ENCODE measurements at places on chromosomes 7 and 10.

- DNase-seq: peak; percentile 35
These were observed 63.7 kb downstream of the PTEN start for GRCh38 chr10:87927091-87927490.

- DNase-seq: no peak
These were observed 517 bp downstream of the ITGB1 start for GRCh38 chr10:32957341-32958084.

DNA sequence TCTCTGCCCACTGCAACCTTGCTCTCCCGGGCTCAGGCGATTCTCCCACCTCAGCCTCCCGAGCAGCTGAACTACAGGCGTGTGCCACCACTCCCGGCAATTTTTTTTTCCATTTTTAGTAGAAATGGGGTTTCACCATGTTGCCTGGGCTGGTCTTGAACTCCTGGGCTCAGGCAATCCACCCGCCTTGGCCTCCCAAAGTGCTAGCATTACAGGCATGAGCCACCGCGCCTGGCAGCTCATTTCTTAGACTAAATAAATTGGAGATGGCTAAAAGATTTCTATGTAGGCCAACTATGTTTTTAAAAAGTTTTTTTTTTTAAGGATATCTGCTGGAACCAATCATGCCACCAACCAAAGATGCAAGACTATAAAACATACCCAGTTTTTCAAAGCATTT lies 67.8 kb downstream of the TRUB1 start:
- DNase-seq: no peak

GRCh38 chr10:22365644-22366434 lies 20.5 kb downstream of the SPAG6 start:
- peak; percentile 64 for DNase-seq

DNA sequence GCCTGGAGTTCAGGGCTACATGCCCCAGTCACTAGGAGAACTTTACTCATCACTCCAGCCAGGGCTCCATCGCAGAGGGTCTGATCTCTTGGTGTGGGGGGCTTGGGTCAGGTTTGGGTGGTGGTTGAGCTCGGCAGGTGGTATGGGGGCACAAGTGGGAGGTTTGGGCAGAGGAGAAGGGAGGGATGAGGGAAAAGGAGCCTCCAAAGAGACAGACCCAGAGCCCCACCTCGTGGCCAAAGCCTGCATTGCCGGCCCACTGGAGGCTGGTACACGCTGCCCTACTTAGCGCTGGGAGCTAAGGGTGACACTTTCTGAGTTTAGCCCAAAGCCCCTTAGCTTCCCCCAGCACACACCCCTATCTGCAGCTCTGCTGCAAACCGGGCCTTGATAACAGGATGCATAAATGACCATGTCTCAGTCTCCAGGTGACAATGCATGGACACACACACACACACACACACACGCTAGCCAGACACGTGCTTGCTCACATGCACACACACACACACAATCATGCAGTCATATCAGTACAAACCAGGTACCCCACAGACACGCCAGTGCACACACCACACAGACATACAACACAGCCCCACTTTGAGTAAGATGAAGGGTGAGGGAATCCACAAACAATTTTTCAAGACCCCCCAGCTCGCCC lies 14.7 kb downstream of the LZTS2 start:
- DNase-seq: peak; percentile 59

GRCh38 chr7:108234281-108234680 lies 104.1 kb upstream of the LAMB4 start:
- DNase-seq: peak; percentile 27

DNA sequence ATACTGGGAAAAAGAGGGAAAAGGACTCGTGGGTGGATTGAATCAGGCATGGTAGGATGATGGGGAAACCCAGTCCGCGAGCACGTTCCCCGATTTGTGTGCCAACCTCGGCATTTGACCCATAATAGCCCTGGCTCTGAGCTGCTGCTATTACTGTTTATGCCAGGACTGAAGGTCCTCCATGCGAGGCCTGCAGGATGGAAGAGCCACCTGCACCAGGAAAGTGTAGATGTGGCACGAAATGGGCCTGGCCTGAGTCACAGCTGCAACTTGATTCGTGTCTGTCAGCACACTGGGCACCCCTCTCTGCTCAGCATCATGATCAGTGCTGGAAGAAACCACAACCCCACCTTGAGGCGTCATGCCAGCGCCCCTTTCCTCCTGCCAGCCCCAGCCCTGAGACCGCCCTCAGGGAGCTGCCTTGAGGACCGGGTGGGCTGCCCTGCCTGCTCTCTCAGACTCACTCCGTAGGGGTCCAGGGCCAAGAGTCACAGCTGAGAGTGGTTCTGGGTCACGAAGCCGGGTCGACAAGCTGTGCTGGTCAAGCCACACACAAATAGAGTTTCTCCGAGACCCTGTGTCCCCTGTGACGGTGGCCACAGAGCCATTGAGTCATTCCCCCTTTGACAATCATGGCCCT lies 74.4 kb downstream of the CHST15 start:
- no peak for DNase-seq

- no peak for DNase-seq
These were observed 167.2 kb downstream of the SLIT1 start for GRCh38 chr10:97018251-97019212.

GRCh38 chr7:66426332-66426731 lies 202.3 kb upstream of the KCTD7 start:
- DNase-seq: no peak

DNA sequence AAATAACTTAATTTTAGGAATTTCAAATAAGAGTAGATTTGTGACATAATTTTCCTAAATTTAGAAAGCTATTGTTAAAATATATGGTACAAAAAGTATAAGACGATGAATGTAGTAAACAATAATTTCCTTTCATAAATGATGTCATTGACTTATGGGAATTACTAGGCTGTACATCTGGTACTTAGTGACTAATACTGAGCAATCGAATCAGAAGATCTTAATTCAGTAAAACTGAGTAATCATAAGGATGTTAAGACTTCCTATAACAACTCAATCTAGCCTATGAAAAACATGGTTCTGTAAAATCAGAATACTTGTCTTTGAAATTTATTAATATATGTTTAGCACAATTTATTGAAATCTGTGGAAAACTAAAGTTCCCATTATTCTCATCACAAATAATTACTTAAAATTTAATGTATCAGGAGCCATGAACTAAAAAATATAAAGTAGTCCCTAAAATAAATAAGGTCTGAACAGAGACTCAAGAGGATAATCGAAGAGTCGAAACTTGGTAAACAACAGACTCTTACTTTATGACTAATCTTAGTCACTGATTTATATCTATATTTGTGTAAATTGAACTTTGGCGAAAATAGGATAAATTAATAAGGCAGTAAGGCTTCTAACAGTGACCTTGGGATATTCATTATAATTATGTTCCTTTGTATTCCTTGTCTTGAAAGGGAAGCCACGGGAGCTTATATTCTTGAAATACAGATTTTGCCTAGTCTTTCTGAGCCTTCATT lies 142.1 kb downstream of the HGF start:
- peak; percentile 78 for DNase-seq

- DNase-seq: peak; percentile 87
These were observed 638.2 kb upstream of the IGFBP3 start for GRCh38 chr7:46559194-46559832.

- no peak for DNase-seq
These were observed 331.4 kb downstream of the PTPRN2 start for GRCh38 chr7:158256091-158256816.

DNA sequence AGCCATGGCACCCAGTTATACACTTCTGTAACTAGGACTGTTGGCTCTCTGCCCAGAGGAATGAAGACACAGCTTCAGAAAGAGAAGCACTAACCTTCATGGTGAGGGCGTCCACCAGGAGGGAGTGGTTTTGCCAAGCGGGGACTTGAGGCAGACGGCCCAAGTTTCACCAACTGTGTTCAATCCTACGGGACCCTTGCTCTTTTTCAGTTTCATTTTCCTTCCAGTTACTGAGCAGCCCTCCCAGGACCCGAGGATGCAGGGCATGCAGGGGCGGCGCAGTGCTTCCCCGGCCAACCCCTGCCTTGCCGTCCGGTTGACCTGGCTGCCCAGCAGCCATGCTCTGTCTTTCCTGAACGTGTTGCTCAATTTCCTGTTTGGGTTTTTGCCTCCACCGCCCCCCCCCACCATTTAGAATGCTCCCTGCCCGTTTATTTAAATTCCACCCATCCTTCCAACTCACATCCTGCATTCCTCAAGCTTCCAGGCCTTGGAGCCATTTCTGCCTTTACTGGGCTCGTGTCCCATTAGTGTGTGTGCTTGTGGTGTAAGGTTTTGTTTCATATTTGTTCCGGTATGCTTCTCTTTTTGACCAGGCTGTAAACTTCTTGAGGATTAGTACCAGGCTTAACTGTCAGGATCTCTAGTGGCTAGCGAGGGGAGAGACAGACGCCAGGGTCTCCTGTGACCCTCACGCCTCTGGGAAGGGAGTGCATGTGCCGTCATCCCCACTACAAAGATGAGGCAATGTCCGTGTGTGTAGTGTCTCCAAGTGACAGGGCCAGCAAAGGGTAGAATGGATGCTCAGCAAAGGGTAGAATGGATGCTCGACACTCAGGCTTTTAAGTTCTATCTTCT lies 31.6 kb downstream of the IL15RA start:
- DNase-seq: peak; percentile 93

DNA sequence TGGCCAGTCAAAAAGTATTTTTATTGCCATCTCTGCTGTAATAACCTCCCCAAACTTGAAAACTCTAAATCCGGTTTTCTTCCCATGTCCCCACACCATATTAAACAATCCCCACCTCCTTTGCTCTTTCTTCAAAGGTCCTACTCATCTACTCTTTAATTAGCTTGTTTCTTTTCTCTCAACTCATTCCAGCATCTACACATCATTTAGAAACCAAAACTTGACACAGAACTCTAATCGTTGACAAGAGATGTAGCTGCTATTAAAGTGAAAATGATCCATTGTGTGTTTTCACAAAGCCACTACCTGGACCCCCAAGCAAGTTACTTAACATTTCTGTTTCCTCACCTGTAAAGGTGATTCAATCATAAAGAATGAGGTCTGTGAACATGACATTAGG lies 436.3 kb upstream of the NPVF start:
- no peak for DNase-seq

DNA sequence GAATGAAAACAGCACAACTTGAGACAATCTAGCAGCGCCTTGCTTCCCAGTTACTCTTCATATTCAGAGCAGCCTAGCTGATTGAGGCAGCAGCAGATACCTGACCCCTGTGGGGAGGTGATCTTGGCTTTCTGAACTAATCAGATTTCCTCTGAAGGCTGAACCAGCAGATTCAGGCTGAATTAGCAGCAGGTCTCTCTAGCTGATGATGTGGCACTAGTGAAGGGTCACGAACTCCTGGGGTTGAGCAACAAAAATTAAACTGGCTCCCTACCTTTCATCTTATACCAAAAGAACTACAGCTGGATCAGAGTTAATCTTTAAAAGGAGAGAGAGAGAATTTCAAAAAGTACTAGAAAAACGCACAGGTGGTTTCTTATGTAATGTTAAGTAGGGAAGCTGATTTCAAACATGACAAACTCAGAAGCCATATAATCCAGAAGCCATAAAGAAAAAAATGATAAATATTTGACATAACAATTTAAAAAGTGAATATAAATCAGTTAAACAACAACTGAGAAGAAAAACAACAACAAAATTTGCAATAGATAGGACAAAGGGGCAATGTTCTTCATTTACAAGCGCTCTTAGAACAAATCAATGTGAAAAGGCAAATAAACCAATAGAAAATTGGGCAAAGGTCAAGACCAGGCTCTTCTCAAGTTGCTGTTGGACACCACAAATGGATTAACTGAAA lies 13.5 kb downstream of the SLC25A13 start:
- no peak for DNase-seq

GRCh38 chr10:78976825-78977755 lies 91.7 kb upstream of the ZMIZ1 start:
- DNase-seq: no peak

DNA sequence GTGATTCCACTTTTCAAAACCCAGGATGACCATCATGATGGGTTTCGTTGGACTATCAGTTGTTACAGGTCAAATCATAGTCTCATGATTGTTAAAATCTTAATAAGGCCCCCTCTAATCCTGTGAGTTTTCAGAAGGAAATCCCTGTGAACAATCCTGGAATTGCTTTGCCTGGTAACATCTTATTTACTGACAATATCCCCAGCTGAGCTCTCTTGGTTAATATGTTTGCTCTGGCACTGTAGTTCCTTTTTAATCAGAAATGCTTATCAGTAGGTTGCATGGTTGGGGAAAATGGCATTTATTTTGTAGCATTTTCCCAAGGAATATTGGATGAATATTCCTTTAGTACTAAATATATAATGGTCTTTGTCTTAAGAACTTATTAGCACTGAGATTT lies 163.9 kb downstream of the TCF7L2 start:
- no peak for DNase-seq

DNA sequence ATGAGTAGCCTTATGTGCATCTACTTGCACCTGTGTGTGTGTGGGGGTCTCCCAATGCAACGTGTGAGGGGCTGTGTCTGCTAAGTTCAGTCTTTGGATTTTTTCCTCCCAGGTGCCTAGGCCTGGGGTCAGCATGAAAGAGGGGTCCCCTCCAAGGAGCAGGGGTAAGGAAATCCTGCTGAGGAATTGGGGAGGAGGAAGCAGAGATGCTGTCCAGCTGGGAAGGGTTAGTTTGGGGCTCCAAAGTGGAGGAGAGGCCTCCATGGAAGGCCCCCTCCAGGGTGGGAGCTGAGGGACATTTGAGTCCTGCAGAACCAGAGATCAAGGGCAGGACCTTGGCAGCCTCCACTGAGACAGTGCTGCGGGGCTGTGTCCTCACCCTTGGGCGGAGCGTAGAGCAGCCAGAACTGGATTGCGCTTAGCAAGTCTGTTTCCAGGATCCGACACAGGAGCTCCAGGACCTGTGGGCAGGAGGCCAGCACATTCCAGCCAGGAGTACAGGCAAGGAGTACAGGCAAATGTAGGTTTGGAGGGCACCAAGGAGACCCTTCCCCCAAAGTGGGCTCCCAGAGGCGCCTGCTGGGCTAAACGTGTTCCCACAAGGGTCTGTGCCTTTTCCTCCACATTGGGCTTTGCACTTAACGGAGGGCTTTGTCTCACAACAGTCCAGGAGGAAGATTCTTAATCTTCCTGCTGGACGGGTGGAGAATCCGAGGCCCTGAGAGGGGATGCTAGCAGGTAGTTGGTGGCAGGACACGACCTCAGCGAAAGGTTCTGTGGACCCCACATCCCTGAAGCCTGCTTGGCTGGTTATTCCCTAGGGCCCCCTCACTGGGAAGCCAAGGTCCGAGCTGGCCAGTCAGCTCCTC lies 10.1 kb downstream of the TBATA start:
- no peak for DNase-seq

- no peak for DNase-seq
These were observed 7.4 kb downstream of the CPSF4 start for GRCh38 chr7:99446096-99446495.

DNA sequence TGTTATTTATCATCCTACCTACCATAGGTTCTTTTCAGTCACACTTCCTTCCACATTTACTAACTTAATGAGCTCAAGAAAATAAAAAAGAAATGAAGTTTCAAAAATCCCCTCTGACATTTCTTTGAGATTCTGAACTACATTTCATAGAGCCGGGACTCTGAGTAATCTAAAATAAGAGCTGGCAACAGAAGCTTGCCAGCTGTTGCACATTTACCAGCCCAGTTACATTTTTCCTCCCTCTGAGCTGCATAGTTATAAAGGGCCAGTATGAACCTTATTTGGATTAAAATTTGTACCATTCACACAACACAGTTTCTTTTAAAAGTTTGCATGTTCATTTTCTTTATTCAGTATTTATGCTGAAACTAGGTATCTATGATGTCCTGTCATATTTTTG lies 119.5 kb upstream of the CAV2 start:
- DNase-seq: peak; percentile 20
